Mucosa of gallbladder (tissue), 1 donor: ENCODE measurements at places on chromosomes 12 and 14. TPM values are rescaled to one million over a fixed set of nuclear protein-coding genes. Genes with fewer than 3 reads are reported as not detected.

DNA sequence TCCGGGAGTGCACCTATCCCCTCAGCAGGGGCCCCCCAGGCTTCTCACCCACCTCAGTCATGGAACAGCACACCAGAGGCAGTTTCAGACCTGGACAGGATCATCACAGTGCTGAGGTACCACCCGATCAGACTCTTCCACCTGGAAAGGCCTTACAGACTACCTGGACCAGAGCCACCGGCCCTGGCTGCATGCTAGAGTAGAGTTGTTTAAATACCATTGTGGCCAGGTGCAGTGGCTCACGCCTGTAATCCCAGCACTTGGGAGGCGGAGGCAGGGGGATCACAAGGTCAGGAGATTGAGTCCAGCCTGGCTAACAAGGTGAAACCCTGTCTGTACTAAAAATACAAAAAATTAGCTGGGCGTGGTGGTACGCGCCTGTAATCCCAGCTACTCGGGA, 61.5 kb downstream of the TSPAN11 start:
- DNase-seq = no peak

DNA sequence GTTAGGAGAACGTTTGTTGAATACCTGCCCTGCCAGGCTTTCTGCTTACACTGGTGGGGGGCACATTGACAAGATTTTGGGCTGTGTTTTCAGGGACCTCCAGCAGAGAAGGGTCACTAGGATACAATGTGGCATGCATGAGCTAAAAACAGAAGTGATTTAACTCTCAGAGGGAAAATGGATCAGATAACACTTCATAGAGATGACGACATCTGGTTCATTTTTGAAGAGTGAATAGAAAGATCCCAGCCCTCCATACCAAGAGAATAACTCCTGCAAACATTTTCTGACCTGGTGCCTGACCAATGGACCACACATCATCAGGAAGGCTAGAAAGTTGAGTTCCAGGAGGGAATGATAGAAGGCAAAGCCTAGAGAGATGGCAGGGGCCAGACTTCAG, 33.7 kb downstream of the CKB start:
- no peak for DNase-seq

- DNase-seq = no peak
These were observed 4.0 kb upstream of the LIMA1 start for GRCh38 chr12:50287271-50287670.

Gene CMTM5
- total RNA-seq = 2.2 TPM

DNA sequence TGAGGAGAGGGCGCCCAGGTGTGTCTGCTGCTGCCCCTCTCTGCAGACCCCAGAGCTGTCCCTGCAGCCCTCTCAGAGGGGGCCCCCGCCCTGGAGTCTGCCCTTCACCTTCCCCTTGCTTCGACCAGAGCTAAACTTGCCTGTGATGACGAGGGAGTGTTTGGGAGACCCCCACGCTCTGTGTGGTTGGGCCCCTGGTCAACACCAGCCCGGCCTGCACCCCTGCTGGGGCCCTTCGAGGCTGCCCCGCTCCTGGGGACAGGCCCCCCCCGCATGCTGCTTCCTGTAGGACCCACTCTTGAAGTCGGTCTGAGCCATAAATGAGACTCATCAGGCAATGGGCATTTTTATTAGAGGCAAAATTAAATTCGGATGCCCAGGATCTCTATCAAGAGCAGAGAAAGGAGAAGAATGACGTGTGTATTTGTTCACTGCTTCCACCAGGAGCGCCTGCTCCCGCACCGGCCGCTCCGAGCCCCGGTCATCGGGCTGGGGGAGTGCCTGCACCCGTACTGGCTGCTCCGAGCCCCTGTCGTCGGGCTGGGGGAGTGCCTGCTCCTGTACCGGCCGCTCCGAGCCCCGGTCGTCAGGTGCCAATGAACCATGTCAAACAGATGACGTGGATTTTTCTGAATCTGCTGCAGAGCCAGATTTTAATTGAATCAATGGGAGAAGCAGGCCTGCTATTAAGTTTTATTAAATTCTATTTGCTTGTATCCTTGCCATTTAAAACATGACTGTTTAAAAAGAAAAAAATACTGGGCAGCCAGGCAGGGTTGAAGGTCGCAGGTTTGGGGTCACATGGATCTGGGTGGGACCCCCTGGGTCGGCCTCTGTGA, 47.7 kb downstream of the NOC4L start:
- DNase-seq = no peak

GRCh38 chr12:28987538-28988324, 161.3 kb upstream of the FAR2 start:
- no peak for DNase-seq

DNA sequence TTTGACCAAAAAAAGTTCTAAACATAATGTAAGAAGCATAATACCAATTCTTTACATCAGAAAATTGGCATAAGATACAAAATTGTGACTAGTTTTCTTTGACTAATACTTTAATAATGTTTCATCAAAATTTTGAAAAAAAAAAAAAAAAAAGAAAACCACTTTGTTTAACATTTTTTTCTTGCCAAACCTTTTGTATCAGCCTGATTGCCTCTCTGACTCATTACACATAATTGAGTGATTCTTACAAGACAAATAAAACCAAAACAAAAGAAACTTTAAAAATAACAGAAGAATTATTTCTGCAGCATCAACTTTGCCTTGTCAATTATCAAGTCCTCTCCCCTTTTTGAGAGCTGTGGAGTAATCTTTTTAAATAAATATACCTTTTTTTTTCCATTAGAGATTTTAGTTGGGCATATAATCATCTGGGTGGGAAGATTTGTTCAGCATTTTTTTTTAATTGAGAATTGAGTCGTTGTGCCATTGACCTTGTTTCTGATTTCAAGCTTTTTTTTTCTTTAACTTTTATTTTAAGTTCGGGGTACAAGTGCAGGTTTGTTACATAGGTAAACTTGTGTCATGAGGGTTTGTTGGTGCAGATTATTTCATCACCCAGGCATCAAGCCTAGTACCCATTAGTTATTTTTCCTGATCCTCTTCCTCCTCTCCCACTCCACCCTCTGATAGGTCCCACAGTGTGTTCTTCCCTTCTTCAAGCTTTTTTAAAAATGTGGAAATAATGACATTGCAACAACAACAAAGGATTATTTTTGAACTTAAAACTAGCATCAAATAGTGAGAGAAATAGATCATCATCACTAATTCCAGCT, 45.8 kb upstream of the HMGA2 start:
- DNase-seq = no peak

GRCh38 chr12:129119537-129119936, 266.3 kb downstream of the GLT1D1 start:
- no peak for DNase-seq

GRCh38 chr12:15227004-15227679, 5.9 kb upstream of the RERG start:
- DNase-seq = peak; percentile 44

Gene MIPOL1
- 12.3 TPM for total RNA-seq

GRCh38 chr12:30631740-30632139, 63.9 kb downstream of the IPO8 start:
- no peak for DNase-seq

DNA sequence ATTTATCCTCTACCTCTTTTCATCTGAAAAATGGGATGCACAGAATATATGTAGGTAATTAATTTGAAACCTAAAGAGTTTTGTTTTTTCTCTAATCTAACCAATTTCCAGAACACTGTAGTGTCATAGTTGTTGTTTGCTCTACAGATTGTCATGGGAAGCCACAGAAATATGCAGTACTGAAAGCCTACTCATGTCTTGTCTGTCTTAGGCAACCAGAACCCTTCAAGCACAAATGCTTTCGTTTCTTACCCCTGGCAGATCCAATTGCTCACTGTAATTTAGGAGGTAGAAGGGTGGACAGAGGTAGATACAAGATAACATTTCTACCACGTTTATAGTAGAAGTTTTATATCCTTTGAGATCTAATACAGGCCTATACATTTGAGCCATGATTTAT, 330.2 kb upstream of the NOVA1 start:
- no peak for DNase-seq

DNA sequence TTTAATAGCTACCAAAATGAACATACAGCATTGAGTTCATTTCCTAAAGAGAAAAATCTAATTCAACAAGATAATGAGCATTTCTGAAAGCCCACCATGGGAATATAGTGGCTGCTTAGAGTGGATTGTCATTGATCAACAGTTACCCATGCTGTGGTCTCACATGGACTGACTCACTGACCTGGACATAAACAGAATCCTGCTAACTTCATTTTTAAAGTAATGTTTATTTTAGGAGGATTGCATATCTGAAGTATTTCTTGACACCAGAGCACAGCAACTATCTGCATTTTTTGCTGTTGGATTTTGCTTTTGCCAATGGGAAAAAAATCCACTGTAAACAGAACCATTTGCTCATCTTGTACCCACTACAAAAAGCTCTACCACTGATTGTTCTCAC, 71.7 kb downstream of the KCNC2 start:
- DNase-seq = no peak

- no peak for DNase-seq
These were observed 47.3 kb upstream of the LRIG3 start for GRCh38 chr12:58967561-58967960.
